Endothelial cell of umbilical vein (primary cell): ENCODE measurements at places on chromosomes 4 and X. TPM values are rescaled to one million over a fixed set of nuclear protein-coding genes. Genes with fewer than 3 reads are reported as not detected.

CLNK gene
- total RNA-seq: not detected in 2 replicates

LDB2 gene
- total RNA-seq: 80.9 and 127 TPM in 2 replicates

PLP1 gene
- not detected in 2 replicates for total RNA-seq

MAGEA2B gene
- not detected in 2 replicates for total RNA-seq

HOPX gene
- 0.62 and 5.8 TPM in 2 replicates for total RNA-seq

ZCCHC12 gene
- total RNA-seq: 0.18 and 0.29 TPM in 2 replicates

PDE6B gene
- total RNA-seq: 0.85 and 1.8 TPM in 2 replicates

GIMD1 gene
- total RNA-seq: not detected in 2 replicates

TXK gene
- total RNA-seq: 0.58 and 0.97 TPM in 2 replicates

RENBP gene
- 6.2 and 8.0 TPM in 2 replicates for total RNA-seq

TMEM164 gene
- 22.2 and 25.1 TPM in 2 replicates for total RNA-seq
